ENCODE measurements at places on chromosomes 12 and 14. TPM values are rescaled to one million over a fixed set of nuclear protein-coding genes. Genes with fewer than 3 reads are reported as not detected.

Gene FGF23
- not detected for total RNA-seq

Gene HCAR2
- not detected for total RNA-seq

Gene SLC25A47
- not detected for total RNA-seq

Gene ACOT6
- total RNA-seq = not detected

Gene COX8C
- not detected for total RNA-seq

Gene SNAPC1
- 5.4 TPM for total RNA-seq

Gene AICDA
- total RNA-seq = not detected

Gene KLRK1
- total RNA-seq = 0.57 TPM

Gene ALG10B
- total RNA-seq = 8.1 TPM

Gene ZBTB42
- total RNA-seq = 4.8 TPM

Gene CCDC197
- not detected for total RNA-seq

Gene ADCY4
- total RNA-seq = 19.4 TPM

Gene OTOGL
- total RNA-seq = 1.5 TPM

GRCh38 chr12:82363990-82364389 lies 5.7 kb downstream of the METTL25 start:
- no peak for ATAC-seq

GRCh38 chr12:13941258-13942249 lies 39.8 kb downstream of the GRIN2B start:
- no peak for ATAC-seq

DNA sequence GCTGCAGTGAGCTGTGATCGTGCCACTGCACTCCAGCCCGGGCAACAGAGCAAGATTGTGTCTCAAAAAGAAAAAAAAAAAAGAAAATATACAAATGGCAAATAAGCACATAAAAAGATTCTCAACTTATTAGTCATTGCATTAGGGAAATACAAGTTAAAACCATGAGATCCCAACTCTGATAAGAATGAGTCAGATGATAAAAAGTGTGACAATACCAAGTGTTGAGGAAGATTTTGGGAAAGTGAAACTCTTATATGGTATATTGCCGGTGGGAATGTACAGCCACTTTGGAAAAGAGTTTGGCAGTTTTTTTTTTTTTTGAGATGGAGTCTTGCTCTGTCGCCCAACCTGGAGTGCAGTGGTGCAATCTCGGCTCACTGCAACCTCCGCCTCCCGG lies 7.6 kb upstream of the PRPF40B start:
- no peak for ATAC-seq

DNA sequence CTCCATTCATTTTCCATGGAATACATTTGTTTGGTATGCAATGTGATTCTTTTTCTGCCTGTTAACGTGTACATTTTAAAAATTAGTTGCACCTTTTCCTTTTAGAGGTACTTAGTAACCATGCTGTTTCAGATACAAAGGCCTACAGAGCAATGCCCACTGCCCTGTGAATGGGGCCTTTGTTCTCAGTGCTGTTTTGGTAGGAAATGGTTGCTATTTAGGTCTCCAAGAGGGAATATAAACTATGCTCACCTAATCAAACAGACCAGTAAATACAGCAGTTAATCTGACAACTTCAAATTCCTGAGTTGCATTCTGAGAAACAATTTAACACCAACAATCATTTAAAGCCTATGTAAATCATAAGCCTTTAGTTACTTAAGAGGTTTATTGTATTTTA lies 188.7 kb downstream of the BCAT1 start:
- ATAC-seq = no peak

DNA sequence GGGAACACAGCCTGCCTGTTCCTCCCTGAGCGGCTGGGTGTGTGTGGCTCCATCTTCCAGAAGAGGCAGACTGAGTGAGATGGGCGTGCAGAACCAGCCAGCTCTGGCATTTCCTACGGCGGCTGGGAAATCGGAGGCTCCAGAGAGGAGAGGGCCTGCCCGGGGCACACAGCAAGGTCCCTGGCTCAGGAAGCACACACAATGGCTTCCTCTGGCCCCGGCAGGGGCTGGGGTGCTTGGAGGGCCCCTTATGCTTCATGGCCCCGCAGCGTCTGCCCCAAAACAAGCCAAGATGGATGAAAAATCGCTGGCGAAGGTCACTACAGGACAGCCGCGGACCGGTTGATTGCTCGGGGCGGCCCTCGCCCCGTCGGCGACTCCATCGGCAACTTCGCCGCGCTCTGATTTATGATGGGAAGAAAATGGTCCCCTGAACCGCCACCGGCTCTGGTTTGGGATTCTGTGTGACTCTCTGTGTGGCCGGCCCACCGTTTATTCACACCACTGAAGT lies 191.5 kb upstream of the C14orf180 start:
- ATAC-seq = no peak

- ATAC-seq = no peak
Measured at GRCh38 chr14:24307575-24308341, at the start of gene CIDEB. Gene CIDEB (minus strand): TSS chr14:24307977. CDS start chr14:24307858, 119 bp downstream.

GRCh38 chr12:96020314-96021003 lies 14.9 kb downstream of the LTA4H start:
- ATAC-seq = no peak

DNA sequence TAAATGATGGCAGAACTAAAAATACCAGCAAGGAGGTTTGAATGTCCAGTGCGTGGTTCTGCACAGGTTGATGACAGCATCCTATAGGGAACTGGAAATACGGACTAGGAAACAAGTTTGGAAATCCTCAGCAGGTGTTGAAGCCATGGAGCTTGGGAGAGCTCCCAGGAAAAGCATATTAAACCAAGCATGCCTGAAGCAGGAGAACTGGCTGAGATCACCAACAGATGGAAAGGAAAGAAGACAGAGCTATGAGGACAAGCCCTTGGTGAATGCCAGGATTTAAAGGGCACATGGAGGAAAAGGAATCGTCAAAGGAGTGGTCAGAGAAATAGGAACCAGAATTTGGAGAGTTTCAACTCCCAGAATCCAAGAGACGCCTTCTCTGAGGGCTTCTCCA lies 21.2 kb upstream of the ELK3 start:
- ATAC-seq = no peak

DNA sequence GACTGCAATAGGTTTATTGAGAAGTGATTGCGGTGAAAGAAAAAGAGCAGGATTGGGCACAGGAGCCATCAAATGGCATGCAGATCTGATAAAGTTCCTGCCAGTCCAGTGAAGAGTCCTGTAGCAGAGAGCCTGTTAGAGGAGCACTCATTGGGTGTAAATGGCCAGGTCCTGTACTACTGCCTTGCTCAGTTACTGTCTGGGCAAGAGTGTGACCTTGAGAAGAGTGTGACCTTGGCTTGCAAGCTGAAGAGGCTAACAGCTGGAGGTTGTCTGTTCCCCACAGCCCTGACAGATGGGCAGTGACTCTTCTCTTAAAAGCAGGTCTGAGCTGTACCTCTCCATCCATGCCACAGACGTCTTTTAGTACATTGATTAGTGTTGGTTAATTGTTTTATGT lies 148.6 kb upstream of the SLC38A2 start:
- no peak for ATAC-seq

- no peak for ATAC-seq
Measured at GRCh38 chr14:59788176-59788575, 82.4 kb downstream of the RTN1 start.

DNA sequence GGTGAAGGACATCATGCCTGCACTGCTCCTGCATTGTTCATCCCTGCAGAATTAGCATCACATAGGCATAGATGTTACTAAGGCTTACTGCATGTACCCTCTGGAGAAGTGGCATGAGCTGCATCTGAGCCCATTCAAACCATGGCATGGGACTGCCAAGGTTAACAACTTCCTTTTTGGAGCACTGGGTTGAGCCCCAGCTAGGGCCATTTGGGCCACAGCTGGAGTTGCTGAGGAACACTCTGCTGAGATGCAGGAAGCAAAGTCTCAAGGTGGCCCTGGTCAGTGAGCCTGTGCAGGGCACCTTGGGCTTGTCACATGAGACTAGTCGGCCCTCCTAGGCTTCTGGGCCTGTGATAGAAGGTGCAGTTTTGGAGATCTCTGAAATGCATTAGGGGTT lies 511.2 kb downstream of the C12orf50 start:
- no peak for ATAC-seq

GRCh38 chr12:132266370-132266769 lies 63.0 kb downstream of the GALNT9 start:
- no peak for ATAC-seq

DNA sequence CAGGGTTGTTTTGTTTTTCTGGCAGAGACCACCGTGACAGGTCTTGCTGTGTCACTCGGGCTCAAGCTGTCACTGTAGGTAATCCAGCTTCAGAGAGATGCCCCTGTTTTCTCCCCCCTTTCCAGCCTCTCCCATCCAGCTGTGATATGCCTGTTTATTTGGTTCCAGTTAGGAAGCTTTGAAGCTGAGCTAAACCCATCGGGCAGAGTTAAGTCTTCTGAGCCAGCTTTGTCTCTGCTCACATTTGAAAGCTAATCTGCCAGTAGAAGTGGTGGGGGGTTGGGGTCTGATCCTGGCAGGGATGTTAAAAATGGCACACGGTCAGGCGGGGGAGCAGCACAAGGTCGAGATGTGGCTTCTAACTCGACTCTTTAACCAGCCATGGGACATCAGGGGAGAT lies 130.0 kb downstream of the TSPAN9 start:
- ATAC-seq = no peak

DNA sequence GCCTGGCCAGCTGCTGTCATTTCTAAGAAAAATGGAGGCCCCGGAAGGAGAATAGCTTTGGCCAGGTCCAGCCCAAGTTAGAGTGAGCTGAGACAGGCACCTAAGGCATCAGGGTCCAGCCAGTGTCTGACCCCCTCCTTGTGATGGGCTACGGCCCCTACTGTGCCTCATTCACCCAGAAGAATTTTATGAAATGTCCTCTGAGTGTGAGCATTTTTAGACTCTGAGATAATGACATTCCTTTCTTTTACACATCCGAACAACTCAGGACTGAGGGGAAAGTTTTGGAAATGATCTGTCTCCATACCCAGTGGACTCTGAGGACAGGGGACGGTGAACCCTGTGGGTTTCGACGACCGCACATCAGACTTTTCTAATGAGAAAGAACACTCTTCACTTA lies 50.4 kb downstream of the SLC24A4 start:
- no peak for ATAC-seq

GRCh38 chr14:63045612-63046320 lies 508 bp upstream of the KCNH5 start:
- peak; percentile 29 for ATAC-seq

DNA sequence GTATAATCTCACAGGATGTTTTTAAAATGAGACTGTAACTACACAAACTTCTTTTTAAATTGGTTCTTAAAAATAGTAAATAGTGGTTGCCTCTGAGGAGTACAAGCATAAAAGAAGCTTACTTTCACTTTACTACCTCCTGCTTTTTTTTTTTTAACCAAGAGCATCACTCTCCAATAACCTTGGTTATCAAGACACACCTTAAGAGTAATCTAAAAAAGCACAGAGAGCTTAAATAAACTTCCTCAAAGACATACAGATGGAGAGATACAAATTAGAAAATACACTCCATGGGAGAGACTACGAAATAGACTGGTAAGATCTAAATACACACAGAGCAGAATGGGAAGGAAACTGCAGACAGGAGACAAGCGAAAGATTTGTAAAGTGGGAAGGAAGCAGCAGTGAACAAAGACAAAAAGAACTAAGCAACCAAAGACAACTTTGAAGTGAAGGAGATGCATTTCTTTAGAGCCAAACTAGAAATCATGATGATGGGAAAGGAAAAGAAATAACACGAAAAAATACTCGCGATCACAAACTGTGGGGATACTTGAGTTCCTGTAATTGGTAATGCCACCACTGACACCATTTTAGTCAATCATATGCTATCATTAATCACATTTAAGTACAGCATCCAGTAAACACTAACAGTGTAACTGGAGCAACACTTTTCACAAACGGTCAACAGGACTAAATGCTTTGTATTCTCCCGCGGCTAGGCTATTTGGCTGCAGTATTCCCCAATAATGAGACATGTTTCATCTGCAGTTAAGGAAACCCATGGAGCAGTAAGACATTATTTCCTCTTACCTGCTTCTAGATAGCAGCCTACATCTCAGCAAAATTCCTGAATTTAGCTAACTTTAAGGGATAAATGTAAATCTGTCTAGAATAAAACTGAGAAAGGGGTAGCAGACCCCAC lies 8.2 kb downstream of the SINHCAF start:
- no peak for ATAC-seq

DNA sequence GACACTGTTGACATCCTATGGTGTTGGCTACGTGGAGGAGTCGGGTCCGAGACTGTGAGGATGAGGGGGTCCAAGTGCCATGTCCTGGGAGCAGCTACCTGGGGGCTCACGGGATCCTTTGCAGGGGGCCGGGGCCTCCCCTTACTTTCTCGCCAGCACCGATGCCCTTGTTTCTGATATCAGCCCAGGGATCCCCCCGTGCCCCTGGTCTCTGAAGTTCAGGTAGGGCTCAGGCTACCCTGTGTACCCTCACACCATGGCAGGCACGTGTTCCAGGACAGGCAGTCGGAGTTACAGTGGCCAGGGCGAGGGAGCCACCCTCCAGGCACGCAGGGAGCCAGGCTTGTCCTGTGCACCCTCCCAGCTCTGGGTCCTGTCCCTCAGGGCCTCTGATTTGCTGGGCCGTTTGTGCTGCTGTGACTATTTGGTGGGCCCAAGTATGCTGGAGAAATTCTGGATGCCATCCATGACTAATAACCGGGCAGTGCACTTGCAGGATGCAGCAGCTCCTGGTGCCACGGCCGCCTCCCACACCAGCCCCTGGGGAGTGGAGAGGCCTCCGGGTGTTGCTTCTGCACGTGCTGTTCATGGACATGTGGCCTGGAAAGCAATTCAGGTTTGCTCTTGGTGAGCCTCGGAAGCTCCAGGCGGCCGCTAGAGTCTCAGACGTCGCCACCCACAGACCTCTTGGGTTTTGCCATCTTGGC lies 93.1 kb upstream of the SFSWAP start:
- no peak for ATAC-seq

DNA sequence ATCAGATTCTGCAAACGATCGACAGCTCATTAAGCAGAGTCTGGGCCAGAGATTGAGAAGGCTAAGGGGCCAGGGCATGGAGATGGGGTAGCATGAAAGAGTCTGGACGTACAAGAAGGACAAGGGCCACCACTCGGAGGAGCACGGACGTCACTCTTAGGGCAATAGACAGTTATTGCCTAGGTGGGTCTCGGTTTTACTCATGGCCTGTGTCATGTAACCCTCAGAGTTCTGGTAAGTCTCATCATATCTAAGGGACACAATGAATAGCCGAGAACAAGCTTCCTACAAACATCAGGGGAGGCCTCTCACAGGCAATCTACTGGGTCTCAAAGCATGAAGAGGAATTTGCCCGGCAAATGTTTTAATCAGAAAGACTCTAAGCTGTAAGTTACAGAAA lies 30.4 kb upstream of the ITPK1 start:
- no peak for ATAC-seq

Measured in gastroesophageal sphincter (tissue), 4 donors.